ENCODE measurements at places on chromosomes 13 and 19.

DNA sequence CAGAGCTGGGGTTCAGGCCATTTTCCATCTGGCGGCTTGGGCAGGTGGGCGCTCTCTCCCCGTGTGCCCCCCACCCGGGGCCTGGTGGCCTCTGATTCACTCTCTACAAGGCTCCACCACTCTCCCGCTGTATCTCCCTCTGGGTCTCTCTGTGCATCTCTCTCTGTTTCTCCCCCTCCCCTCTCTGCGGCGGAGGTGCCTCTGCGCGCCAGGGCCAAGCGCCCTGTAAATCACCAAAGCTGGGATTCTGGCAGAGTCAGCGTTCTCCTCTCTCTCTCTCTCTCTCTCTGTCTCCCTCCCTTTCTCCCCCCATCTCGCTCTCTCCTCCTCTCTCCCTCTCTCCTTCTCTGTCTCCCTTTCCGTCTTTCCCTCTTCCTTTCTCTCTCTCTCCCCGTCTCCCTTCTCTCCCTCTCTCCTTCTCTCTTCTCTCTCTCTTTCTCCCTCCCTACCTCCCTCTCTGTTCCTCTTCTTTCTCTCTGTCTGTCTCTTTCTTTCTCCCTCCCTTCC lies 3.9 kb downstream of the NFIC start:
- no peak for DNase-seq

- no peak for DNase-seq
These were observed 644 bp downstream of the MED26 start for GRCh38 chr19:16627193-16627927.

- peak; percentile 94 for DNase-seq
These were observed 36.1 kb downstream of the ACTN4 start for GRCh38 chr19:38683393-38684077.

DNA sequence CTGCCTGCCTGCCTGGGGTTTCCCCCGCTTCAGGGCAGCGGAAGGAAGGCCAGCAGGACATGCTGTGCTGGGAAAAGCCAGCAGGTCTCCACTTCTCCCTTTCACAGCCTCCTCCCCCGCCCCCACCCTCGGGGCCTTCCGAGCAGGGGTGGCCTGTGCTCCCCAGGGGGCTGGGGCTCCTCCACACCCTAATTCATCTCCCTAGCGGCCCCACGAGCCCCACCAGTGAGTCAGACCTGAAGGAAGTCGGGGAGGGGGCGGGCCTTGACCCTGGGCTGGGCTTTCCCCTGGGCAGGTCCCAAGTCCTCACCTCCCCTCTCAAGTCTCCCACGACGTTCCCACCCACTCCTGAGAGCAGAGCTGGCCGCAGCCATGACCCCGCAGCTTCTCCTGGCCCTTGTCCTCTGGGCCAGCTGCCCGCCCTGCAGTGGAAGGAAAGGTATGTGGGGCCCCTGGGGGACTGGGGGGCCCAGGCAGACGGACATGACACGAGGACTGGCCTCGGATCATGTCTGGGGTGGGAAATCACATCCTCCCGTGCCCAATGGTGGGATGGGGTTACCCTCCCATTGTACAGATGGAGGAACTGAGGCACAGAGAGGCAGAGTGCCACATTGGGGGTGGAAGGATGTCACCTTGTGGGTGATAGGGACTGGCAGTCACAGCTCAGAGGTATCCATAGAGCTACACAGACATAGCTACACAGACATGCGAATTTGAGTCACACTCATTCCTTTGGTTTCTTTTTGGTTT lies at the start of gene EBI3:
EBI3 (plus strand) TSS at position 345 of the 753 bp plus-strand sequence; CDS start at position 373, 28 bp downstream.
- DNase-seq, result peak; percentile 61

GRCh38 chr13:71860547-71861138 lies 6.4 kb downstream of the DACH1 start:
- DNase-seq, result no peak

GRCh38 chr13:99124794-99125316 lies 75.8 kb upstream of the UBAC2 start:
- peak; percentile 91 for DNase-seq

GRCh38 chr13:35549481-35549880 lies 73.0 kb upstream of the MAB21L1 start:
- peak; percentile 74 for DNase-seq

GRCh38 chr13:32849369-32849768 lies 166.9 kb upstream of the KL start:
- no peak for DNase-seq

DNA sequence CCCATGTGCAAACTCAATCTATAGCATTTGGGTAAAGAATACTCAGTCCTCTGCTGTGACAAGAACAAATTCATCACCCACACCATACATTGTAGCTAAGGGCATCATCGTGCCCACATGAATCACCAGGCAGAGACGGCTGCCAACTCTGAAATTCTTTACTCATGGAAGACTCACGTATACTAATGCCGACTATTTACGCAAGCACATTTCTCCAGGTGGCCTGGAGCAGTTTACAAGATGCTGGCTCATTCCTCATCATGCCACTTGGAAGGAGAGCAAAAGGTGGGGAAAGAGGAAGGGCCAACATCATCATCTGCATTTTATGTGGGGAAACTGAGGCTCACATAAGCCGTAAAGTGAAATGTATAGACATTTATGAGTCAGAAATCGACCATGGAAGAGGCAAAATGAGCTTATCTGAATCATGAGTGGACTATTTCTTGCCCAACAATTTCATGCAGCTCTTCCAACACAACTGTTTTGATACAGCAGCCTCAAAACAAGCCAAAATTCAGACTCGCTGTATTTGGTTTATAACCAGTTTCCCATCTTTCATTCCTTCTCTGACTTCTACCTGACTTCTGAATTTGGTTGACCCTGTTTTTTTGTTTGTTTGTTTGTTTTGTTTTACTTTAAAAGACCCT lies 213.9 kb upstream of the SERP2 start:
- peak; percentile 35 for DNase-seq

- no peak for DNase-seq
These were observed 257.3 kb upstream of the SPRY2 start for GRCh38 chr13:80598189-80598588.

DNA sequence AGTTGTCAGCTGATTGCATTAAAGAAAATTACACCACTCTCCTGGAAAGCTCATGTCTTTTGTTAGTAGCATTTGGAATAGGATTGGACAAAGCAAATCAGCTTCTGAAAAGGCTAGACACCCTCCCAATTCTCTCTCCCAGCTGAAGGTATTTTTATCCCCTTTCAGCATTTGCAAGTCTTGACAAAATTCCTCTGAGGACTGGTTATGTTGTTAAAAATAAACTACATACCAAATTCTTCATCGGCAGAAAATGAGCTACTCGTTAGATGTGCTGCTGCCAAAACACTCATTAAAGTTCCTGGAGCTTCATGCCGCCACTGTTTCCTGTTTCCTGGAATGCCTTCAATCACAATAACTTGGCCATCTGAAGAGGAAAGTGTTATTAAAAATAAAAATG lies 37.1 kb downstream of the UTP14C start:
- DNase-seq, result peak; percentile 1

DNA sequence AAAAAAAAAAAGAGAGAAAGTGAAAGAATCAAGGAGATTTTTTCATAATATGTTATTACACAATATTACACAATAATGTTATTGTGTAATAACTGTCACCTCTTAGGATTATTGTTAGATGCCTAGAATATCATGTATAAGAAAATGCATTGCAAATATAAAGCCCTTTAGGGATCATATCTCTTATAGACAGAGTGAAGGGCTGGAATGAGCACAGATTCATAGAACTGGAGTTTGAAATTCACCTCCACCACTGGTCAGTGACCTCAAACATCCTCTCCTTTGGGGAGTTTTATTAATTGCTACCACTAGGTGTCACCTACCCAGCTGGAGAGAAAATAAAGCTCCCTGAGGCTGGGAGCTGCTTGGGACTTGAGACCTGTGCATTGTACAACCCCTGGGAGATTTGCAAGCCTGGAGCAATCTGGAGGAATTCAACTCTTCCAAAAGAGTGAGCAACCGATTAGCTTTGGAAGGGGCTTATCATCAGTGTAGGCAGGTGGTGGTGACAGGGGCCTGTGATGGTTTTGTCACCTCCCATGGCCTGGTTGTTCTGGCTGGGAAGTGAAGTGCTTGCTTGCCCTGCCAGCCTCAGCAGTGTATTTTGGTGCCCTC lies 30.3 kb upstream of the FRY start:
- peak; percentile 74 for DNase-seq

DNA sequence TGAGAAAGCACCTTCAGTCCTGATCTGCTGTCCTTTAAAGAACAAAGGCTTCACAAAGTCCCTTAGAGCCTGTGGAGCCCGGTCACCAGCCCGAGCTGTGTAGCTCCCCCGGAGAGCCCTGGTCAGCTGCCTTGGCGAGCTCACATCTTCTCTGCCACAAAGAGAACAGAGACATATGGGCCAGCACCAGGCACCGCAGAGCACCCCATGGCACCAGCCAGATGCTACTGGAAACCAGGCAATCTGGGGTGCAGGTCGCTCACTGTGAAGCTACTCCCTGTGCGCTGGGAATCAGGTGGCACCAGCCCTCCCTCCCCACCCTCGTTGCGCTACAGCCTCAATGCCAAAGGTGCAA lies 44.3 kb upstream of the F7 start:
- no peak for DNase-seq

DNA sequence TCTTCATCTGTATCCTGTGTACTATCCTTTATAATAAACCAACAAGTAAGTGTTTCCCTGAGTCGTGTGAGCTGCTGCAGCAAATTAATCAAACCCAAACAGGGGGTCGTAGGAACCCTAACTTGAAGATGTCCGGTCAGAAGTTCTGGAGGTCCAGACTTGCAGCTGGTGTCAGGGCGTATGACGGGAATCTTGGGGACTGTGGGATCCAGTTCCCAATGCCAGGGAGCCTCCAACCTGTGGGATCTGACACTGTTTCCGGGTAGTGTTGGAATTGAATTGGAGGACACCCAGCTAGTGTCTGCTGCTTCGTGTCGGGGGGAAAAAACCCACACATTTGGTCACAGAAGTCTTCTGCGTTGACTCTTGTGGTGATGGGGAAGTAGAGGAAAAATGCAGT lies 52.1 kb upstream of the AMER2 start:
- DNase-seq, result no peak

- no peak for DNase-seq
These were observed 2.7 kb downstream of the RPL36 start for GRCh38 chr19:5692723-5693194.
